NCI-H146 (cell line): ENCODE measurements at places on chromosomes 4 and X.
A peak's percentile ranks its signal among the peaks of the same experiment; 100 is the strongest.

DNA sequence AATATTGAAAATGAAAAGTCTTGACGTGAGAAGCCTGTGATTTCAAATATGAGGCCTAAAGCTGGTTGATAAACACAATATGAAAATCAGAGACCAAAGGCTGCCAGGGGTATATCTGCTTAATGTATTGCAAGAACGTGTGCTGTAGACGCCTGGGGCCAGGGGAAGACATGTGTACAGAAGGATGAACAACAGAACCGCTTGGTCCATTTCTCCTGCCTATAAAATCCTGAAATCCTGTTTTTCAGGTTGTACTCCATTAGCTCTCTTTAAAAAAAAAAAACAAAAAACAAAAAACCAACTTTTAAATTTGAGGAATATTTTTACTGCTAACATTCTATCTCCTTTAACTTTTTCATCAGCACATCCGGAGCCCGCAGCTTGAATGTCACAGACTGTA, 109.2 kb downstream of the STOX2 start:
- DNase-seq = no peak

DNA sequence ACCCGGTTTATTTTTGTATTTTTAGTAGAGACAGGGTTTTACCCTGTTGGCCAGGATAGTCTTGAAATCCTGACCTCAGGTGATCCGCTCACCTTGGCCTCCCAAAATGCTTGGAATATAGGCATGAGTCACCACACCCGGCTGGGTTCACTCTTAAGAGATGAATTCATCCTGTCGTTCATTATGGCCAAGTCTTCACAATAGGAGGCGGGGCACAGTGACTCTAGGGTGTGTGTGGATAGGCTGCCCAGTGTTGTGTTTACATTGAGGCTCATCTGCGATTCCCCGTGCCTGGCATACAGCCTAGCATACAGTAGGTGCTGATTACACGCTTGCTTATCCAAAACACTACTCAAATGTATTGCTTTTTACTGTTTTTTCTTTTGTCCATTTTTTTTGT, 41.3 kb upstream of the IGFBP7 start:
- DNase-seq = no peak

GRCh38 chrX:153935326-153935851, 552 bp upstream of the NAA10 start:
- DNase-seq = peak; percentile 64

DNA sequence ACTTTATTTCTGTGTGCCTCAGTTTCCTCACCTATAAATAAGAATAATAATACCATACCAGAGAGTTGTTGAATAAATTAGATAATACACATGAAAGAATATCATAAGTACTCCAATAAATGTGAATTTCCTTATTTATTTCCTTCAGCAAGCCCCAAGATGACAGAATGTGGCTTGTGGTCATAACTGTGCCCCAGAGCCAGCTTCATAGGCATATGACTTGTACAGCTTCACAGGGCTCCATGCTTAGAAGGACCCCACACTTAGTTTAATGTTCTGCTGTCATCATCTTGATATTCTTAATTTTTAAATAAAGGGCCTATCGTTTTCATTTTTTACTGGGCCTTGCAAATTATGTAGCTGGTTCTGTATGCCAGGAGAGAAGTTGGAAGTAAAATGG, 25.3 kb downstream of the VSIG4 start:
- no peak for DNase-seq

DNA sequence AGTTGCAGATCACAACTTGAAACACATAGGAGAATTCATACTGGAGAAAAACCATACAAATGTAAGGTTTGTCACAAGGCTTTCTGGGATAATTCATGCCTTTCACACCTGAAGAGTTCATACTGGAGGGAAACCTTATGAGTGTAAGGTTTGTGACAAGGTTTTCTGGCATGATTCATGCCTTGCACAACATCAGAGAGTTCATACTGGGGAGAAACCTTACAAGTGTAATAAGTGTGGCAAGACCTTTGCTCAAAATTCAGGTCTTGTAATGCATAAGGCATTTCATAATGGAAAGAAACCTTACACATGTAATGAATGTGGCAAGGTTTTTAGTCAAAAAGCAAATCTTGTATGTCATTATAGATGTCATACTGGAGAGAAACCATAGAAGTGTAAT, 58.8 kb upstream of the ENPEP start:
- no peak for DNase-seq

DNA sequence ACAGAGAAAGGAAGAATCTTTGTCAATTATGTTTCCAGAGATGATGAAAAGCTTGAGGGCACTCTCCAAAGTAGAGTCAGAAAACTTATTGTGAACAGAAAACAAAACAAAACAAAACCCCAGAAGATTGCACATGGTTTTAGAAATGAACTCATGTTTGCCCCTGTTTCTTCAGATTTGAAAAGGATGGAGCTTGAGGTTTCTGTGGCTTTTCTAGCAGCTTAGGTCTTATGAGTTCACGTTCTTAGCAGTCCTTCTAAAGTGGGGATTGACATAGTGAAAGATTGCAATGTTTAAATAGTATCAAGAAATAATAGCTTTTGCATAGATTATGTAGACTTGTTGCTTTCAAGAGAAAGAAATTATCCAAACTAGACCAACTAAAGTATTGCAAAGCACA, 421.8 kb downstream of the GBA3 start:
- DNase-seq = no peak

DNA sequence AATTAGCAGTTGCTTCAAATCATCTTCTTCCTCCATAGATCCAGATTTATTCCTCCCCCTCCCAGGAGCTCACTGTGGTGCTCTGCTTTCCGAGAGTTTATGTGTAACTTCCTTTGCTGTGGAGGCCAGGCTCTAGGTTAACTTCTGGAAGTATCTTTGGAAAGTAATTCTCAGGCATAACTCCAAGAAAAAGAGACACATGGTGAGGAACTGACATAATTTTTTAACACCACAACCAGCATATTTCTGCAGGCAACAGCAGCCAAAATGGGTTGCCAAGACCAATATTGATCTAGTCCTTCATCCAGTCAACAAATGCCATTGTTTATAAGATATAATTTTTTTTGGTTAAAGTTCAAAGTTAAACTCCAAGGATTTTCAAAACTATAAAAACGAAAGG, 114.5 kb upstream of the RBPJ start:
- no peak for DNase-seq

DNA sequence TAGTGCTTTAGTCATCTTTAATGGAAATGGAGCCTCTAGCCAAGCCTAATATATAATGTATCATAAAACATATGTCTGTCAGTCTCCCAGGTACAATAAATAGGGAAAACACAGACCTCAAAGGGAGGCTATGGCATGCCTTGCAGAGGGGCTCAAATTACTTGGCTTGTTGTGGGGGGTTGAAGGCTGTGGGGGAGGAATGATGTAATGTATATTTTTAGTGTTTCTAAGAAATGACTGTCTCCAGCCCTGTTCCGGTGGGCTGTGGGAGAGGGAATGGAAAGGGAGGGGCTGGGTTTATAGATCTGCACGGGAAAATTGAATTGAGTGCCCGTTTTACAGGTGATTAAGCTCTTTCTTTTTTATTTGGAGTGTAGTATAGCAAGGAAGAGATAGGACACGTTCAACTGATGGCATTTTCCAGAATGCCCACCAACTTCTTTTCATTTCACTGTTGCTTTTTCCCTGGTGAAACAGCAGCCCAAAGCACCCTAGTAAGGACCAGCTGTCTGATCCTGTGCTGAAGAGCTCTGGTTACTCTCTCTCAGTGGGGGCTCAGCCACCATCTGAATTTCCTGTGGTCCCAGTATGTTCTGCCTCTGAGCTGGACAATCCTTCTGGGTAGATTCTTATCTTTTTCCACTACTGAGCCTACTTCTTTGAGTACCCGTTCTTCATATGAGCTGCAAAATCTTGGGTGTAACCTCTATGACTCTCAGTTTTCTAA, 220.7 kb upstream of the CASK start:
- DNase-seq = no peak

DNA sequence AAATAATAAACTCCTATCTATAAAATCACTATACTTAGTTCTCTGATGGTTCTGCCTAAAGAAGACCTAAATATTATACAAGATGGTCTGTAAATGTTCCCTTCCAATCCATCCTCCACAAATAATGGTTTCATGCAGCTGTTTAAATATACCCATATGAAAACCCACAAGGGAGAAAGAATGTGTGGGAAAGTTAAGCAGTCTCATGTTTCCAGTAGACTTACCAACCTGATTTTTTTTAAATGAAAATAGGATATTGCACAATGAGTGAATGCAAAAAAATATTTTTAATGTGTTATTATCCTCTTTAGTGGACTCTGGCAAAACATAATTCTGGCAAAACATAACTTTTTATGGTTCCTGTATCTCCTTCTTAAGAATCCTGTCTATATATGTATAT, 23.3 kb downstream of the CAMK2D start:
- peak; percentile 54 for DNase-seq

DNA sequence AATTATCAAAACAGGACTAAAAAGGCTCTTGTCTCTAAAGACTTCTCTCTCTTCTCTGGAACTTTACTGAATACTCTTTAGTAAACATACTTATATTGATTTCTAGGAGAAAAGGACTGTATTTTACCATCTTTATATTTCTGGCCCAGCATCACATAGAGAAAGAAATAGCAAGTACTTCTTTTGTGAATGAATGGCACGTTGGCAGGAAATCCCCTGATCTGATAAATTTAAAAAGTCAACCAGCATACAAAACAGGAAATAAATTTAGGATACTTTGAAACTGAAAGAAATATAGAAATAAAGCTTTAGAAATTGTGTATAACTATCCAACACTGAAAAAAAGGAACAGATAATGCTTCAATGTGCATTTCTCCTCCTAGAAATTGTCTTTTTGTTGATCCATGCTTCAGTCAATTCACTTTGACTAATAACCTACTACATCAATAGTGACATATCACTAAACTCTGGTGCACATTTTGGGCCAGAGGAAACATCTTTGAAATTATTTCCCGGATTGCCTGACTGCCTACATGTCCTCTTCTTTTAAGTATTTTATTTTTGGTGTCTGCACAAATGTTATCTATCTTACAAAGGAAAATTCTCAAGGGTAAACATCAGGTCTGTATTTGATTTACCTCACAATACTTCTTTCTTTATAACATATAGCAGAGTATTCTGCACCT, 183.5 kb upstream of the FSTL5 start:
- DNase-seq = no peak

- DNase-seq = no peak
Measured at GRCh38 chr4:112840061-112840460, 203.1 kb downstream of the LARP7 start.

GRCh38 chrX:19280636-19281035, 63.1 kb upstream of the PDHA1 start:
- no peak for DNase-seq

DNA sequence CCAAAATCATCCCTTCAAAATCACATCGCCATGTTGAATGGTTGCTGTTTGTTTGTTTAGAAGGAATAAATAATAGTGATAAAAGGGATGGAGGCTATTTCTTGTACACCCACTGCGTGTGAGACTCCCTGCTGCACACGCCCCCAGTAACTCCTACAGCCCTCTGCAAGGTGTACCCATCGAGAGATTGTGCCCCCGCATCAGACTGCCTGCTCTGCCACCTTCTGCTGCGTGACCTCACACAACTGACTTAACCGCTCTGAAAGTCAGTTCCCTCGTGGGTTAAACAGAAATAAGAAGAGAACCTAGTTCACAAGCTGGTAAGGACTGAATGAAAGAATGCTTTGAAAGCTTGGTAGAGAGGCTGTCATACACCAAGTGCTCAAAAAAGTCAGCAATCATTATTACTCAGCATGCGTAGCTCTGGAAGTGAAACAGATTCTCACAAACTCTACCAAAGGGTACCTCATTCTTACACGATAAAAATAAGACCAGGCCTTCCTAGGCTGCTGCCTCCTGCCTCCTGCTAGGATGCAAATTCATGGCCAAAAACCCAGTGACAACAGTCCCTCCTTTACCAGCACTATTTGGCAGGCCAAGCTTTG, 147.1 kb downstream of the CPEB2 start:
- no peak for DNase-seq

DNA sequence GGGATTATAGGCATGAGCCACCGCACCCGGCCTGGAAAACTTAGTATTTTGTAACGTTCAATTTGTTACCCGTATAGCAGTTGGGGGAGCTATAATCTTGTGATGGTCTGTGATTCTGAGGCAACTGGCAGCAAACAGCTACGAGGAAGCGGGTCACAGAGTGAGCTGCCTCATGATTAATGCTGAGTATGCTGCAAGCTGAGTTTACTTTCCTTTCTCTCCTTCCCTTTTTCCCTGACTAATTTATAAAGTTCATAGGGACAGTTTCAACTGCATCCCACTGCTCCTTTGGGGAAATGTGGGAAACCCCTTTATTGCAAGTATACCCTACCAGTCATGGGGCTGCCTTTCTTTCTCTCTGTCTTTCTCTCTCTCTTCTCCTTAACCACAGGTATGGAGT, 17.7 kb upstream of the ELOVL6 start:
- DNase-seq = no peak
